Breast epithelium (tissue), 4 donors: ENCODE measurements at places on chromosomes 3 and 15.

DNA sequence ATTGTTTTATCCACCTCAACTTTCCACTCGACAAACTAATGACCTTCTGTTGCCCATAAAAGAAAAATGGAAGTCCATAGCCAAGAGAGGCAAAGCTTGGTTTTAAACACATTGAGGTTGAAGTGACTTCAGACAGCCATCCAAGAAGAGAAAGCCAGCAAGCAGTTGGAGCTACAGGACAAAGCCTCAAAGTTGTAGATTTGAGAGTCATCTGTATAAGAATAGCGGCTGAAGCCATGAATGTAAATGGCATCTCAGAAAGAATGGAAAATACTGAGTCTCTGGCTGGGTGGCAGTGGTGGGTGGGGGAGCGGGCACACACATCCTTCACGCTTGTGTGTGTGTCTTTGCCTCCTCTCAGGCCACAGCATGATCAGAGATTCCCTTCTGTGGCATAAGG is 124.1 kb upstream of the CHRM5 start:
- no peaks in the 10 kb centered on the region for H3K36me3 ChIP-seq
- no peaks in the 10 kb centered on the region for H3K4me1 ChIP-seq
- H3K27ac ChIP-seq = no peak overlapping the region
- no peak overlapping the region for H3K4me3 ChIP-seq

DNA sequence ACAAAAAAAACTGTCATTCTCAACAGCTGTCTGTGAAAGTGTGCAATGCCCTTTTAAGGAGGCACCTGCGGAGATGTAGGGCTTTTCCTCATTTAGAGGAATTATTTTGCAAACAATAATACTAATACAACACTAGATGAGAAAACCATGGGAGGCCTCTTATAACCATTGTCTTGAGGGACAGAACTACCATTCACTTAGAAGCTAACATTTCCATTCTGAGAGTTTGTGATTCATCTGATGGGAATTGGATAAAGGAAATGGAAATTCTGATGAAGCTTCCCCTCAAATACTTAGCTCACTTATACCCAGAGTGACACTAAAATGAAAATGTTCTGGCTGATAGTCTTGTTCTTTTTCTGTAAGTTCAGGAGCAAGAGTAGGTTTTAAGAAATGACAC is 147.7 kb downstream of the CADPS start:
- H3K4me3 ChIP-seq = no peak overlapping the region
- H3K36me3 ChIP-seq = no peaks in the 10 kb centered on the region
- H3K27me3 ChIP-seq = no peaks in the 10 kb centered on the region
- H3K4me1 ChIP-seq = no peaks in the 10 kb centered on the region
- DNase-seq = no peak

GRCh38 chr15:81888748-81889484 is 156.9 kb downstream of the MEX3B start:
- H3K27ac ChIP-seq = no peak overlapping the region
- no peaks in the 10 kb centered on the region for H3K27me3 ChIP-seq
- H3K36me3 ChIP-seq = no peaks in the 10 kb centered on the region
- no peak for DNase-seq
- peaks cover 3% of the 10 kb centered on the region for H3K4me1 ChIP-seq

- no peak overlapping the region for H3K4me3 ChIP-seq
- no peaks in the 10 kb centered on the region for H3K4me1 ChIP-seq
- H3K27me3 ChIP-seq = no peaks in the 10 kb centered on the region
These were observed 148.4 kb downstream of the B3GALNT1 start for GRCh38 chr3:160956785-160957184.

DNA sequence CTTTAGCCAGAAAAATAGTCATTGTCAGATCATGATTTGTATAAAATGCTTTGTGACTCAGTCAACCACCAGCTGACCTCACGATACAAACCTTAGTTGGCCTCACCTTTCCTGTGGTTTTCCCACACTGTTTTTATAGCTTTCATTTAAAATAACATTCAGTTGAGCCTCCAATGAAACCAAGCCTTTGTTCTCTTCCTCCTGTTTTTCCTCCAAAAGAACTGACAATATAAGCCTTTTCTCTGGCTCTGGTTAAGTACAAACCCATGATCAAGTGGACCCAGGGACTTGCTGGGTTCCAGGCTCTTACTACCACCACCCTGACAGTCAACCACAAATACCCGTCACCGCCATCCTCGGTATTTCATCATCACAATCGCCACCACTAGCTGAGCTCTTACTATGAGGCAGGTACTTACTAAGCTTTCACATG is 81.7 kb downstream of the TAMM41 start:
- H3K27ac ChIP-seq = peak overlapping the region; percentile 49
- H3K4me3 ChIP-seq = no peak overlapping the region
- no peaks in the 10 kb centered on the region for H3K36me3 ChIP-seq
- H3K4me1 ChIP-seq = no peaks in the 10 kb centered on the region
- DNase-seq = no peak

- DNase-seq = no peak
- H3K4me1 ChIP-seq = no peaks in the 10 kb centered on the region
- no peaks in the 10 kb centered on the region for H3K36me3 ChIP-seq
- no peak overlapping the region for H3K4me3 ChIP-seq
- H3K27me3 ChIP-seq = peaks cover 7% of the 10 kb centered on the region
- no peak overlapping the region for H3K27ac ChIP-seq
These were observed 45.2 kb downstream of the ITGA11 start for GRCh38 chr15:68386587-68387288.

DNA sequence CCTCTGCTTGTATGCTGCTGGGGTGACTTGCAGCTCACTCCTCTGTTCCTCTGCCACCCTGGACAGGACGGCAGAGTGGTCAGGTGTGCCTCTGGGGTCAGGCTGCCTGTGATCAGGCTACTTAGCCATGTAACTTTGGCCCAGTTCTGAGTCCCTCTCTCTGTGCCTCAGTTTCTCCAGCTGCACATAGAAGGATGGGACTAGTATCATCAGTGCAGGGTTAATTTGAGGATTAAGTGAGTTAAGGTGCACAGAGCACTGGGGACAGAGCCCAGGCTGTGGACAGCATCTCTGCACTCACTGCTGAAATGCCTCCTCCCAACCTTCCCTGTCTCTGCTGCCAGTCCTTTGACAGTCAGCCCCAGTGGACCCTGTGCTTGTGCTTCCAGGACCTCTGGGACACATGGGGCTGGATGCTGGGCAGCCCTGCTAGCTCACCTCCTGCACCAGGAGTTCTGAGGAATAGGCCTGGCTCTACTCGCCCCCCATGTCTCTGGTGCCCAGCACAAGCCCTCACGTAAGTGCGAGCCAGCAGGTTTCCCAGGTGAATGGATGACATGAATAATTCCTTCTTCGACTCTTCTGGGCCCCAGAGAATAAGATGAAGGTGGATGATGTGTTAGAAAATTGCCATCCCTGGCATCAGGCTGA is 19.3 kb upstream of the PRR23E start:
- H3K27ac ChIP-seq = no peak overlapping the region
- H3K27me3 ChIP-seq = peaks cover 3% of the 10 kb centered on the region
- no peak overlapping the region for H3K4me3 ChIP-seq
- H3K36me3 ChIP-seq = no peaks in the 10 kb centered on the region
- no peaks in the 10 kb centered on the region for H3K4me1 ChIP-seq

GRCh38 chr3:72375237-72376076 is 472.8 kb downstream of the SHQ1 start:
- H3K27ac ChIP-seq = no peak overlapping the region
- no peaks in the 10 kb centered on the region for H3K27me3 ChIP-seq
- H3K4me3 ChIP-seq = no peak overlapping the region
- peaks cover 3% of the 10 kb centered on the region for H3K36me3 ChIP-seq

GRCh38 chr3:66480666-66481065 is 20.2 kb downstream of the LRIG1 start:
- H3K4me1 ChIP-seq = peaks cover 13% of the 10 kb centered on the region
- peak overlapping the region; percentile 67 for H3K27ac ChIP-seq
- H3K4me3 ChIP-seq = no peak overlapping the region
- H3K27me3 ChIP-seq = no peaks in the 10 kb centered on the region
- no peaks in the 10 kb centered on the region for H3K36me3 ChIP-seq

DNA sequence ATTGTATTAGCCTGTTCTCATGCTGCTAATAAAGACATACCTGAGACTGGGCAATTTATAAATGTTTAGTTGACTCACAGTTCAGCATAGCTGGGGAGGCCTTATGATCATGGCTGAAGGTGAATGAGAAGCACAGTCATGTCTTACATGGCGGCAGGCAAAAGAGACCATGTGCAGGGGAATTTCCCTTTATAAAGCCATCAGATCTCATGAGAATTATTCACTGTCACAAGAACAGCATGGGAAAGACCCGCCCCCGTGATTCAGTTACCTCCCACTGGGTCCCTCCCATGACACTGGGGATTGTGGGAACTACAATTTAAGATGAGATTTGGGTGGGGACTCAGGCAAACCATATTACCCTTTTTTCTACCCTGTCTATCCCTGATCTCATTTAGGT is 51.5 kb upstream of the MYZAP start:
- no peak overlapping the region for H3K4me3 ChIP-seq
- no peaks in the 10 kb centered on the region for H3K4me1 ChIP-seq
- DNase-seq = no peak
- H3K36me3 ChIP-seq = no peaks in the 10 kb centered on the region

- no peak for DNase-seq
- peaks cover 4% of the 10 kb centered on the region for H3K36me3 ChIP-seq
- no peaks in the 10 kb centered on the region for H3K27me3 ChIP-seq
- H3K4me3 ChIP-seq = no peak overlapping the region
These were observed 176.2 kb downstream of the EFHB start for GRCh38 chr3:19757773-19758172.

- no peaks in the 10 kb centered on the region for H3K27me3 ChIP-seq
- H3K27ac ChIP-seq = no peak overlapping the region
- H3K4me3 ChIP-seq = no peak overlapping the region
- H3K36me3 ChIP-seq = no peaks in the 10 kb centered on the region
These were observed 501.7 kb upstream of the ARPP21 start for GRCh38 chr3:35137612-35138011.

DNA sequence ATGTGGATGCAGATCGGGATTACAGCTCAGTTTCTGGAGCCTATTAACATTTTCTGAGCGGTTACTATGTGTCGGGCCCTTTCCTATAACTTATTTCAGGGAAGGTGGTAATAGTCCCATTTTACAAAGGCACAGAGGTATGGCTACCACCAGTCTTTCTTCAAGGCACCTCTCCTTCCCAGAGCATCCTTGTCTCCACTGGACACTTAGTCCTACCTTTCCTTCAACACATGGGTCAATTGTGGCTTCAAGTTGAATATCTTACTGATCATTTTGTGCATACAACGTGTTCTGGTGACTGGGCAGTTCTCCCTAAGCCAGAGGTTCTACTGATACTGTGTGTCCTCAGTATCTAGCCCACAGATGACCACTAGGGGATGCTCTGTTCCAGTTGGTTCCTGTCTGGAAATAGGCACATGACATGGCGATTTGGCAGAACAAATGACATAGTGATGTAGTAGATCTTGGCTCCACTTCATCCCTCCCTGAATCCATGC is 60.7 kb upstream of the CMTM8 start:
- H3K36me3 ChIP-seq = no peaks in the 10 kb centered on the region
- H3K4me1 ChIP-seq = no peaks in the 10 kb centered on the region
- no peak overlapping the region for H3K27ac ChIP-seq
- H3K4me3 ChIP-seq = no peak overlapping the region
- H3K27me3 ChIP-seq = no peaks in the 10 kb centered on the region

DNA sequence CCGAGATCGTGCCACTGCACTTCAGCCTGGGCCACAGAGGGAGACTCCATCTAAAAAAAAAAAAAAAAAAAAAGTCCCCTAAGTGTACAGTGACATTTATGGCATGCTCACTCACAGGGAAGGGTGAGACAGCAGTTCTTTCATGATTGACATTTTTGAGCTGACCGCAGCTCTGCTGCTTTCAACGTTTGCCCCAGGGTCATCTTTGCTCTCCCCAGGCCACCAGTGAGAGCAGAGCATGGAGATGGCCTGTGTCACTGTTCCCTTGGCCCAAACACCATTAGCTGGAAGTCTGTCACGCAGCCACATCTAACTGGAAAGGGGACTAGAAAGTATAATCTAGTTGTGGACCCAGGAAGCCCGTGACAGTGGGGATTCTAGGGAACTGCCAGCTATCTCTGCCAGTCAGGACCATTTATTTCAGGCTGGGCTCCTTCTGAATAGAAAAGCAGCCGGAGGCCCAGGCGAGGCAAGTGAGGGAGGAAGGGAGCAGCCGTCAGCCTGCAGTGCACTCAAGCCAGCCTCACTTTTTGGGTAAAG is 193.4 kb upstream of the HES1 start:
- no peak for DNase-seq
- no peaks in the 10 kb centered on the region for H3K4me1 ChIP-seq
- H3K27me3 ChIP-seq = no peaks in the 10 kb centered on the region
- no peaks in the 10 kb centered on the region for H3K36me3 ChIP-seq
- no peak overlapping the region for H3K27ac ChIP-seq

- H3K4me3 ChIP-seq = peak overlapping the region; percentile 20
- no peaks in the 10 kb centered on the region for H3K4me1 ChIP-seq
- H3K27ac ChIP-seq = peak overlapping the region; percentile 76
- no peak for DNase-seq
These were observed 47.9 kb upstream of the ITGA11 start for GRCh38 chr15:68479870-68480269.

- no peak overlapping the region for H3K27ac ChIP-seq
- no peak for DNase-seq
- H3K27me3 ChIP-seq = no peaks in the 10 kb centered on the region
These were observed 44.6 kb downstream of the TLE3 start for GRCh38 chr15:70053001-70053715.

GRCh38 chr3:69065318-69065964 is 13.3 kb upstream of the TMF1 start:
- no peaks in the 10 kb centered on the region for H3K27me3 ChIP-seq
- H3K4me1 ChIP-seq = no peaks in the 10 kb centered on the region
- no peak for DNase-seq
- no peak overlapping the region for H3K4me3 ChIP-seq
- H3K36me3 ChIP-seq = no peaks in the 10 kb centered on the region
- no peak overlapping the region for H3K27ac ChIP-seq
